ENCODE measurements at places on chromosomes 6 and 20.

- no peak for DNase-seq
Observed at GRCh38 chr6:169780571-169781091, 29.2 kb downstream of the ERMARD start.

GRCh38 chr6:48641544-48641943 is 530.5 kb upstream of the PTCHD4 start:
- DNase-seq, result no peak

DNA sequence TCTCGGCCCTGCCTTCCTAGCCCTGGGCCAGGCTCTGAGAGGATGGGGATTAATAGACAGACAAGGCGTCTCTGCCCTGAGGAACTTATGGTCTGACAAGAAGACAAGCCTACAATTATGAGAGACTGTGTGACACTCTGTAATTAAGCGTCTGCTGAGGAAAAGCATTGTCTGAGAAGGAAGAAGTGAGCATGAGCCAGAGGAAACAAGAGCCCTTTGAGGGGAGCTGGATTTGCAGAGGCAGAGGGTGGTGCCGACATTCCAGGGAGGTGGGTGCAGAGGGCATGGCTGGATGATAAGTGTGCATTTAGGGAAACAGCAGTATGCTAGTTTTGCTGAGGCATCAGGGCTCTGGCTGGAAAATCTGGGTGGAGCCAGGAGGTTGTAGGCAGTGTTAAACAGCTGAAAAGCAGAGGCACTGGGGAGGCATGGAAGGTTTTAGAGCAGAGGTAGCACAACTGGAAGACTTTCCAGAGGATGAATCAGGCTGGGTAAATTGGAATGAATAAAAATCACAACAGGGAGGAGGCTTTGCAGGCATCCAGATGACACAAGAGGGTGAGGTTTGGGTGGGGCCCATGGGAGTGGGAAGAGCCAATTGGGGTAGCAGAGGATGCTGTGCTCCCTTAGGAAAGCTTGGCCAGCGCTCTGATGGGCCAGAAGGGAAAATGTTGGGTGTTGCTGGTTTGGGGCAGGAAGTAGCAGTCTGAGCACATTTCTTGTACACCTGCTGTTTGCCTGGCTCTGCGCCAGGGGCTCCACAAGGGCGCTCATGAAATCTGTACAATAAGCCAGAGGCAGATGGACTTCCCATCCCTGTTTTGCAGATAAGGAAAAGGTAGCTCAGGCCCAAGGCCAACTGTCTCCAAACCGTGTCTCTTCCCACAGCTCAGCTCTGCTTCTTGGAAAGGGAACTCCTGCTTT is 74.0 kb upstream of the MYL9 start:
- peak; percentile 89 for DNase-seq

GRCh38 chr20:2972126-2972525 is 71.3 kb upstream of the GNRH2 start:
- no peak for DNase-seq

DNA sequence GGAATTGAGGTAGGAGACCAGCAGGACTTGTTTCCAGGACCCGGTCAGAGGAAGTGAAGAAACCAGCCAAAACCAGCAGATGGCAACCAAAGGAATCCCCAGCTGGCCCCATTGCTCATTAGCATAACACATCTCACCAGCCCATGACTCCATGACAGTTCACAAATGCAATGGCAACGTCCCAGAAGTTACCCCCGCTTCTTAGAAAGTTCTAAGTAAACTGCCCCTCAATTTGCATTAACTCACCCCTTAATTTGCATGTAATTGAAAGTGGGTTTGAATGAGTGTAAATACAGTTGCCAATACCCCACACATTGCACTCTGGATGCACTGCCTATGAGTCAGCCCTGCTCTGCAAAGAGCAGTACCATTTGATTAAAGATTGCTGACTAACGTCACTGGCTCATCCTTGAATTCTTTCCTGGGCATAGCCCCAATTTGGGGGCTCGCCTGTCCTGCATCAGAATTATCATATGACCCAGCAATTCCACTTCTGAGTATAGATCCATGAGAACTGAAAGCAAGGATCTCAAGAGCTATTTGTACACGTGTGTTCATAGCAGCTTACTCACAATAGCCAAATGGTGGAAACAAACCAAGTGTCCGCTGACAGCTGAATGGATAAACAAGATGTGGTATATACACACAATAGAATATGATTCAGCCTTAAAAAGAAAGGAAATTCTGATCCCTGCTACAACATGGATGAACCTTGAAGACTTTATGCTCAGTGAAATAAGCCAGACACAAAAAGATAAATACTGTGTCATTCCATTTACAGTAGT is 36.4 kb downstream of the MYLK4 start:
- DNase-seq, result no peak

- DNase-seq, result no peak
Observed at GRCh38 chr6:24874776-24875533, 60.8 kb downstream of the RIPOR2 start.

GRCh38 chr20:35806075-35806474 is 34.3 kb downstream of the PHF20 start:
- no peak for DNase-seq

DNA sequence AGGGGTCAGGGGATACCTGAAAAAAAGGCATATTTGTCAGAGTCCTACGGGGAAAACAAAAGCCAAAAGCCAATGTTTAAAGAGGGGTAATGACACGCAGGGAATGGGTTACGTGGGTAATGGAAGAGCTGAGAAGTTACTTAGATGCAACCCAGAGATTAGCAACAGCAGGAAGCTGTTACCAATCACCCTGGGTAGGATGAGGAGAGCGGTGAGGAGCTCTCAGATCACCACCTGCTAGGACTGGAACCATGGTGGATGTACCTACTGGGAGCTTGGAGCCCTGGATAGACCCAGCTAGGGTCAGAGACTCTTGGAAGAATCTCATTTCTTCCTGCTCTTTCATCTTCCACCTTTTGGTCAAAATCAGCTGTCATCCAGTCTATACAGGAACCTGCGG is 51.2 kb upstream of the RNF24 start:
- no peak for DNase-seq

DNA sequence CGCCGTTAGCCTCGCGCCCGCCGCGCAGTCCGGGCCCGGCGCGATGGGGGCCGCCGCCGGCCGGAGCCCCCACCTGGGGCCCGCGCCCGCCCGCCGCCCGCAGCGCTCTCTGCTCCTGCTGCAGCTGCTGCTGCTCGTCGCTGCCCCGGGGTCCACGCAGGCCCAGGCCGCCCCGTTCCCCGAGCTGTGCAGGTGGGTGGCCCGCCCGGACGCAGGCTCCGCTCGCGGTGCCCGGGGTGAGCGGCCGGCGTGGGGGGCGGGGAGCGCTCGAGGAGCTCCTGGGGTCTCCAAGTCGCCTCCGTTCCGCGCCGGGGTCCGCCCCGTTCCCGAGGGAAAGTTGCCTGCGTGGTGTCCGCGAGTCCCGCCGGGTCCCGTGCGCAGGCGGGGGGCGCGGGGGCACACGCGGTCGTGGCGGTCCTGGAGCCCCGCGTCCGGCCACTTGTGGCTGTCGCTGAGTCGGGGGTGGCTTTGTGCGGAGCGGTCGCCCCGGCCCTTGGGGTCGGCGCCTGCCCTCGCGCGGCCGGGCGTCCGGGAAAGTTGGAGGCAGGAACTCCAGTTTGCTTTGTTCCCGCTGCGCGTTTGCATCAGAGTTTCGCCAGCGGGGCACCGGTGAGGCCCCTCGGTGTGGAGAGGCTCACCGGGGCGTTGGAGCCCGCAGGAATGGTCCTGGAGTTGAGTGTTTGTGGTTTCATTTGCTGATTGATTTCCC is 476 bp downstream of the IGF2R start:
- no peak for DNase-seq

DNA sequence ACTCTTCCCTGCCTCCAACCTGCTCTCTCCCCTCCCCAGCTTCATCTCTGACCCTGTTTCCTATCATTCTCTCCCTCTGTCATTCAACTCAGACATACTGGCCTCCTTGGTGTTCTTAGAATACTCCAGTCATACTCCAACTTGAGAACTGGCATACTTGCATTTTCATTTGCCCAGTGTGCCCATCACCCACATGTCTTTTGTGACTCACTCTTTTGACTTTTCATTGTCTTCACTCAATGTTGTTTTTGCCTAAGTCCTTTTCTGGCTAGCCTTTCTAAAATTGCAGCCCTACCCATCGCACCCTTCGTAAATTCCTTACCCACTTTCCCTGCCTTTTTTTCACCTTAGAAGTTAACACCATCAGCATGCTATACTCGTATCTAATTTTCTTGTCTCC is 77.0 kb upstream of the CD2AP start:
- DNase-seq, result no peak

DNA sequence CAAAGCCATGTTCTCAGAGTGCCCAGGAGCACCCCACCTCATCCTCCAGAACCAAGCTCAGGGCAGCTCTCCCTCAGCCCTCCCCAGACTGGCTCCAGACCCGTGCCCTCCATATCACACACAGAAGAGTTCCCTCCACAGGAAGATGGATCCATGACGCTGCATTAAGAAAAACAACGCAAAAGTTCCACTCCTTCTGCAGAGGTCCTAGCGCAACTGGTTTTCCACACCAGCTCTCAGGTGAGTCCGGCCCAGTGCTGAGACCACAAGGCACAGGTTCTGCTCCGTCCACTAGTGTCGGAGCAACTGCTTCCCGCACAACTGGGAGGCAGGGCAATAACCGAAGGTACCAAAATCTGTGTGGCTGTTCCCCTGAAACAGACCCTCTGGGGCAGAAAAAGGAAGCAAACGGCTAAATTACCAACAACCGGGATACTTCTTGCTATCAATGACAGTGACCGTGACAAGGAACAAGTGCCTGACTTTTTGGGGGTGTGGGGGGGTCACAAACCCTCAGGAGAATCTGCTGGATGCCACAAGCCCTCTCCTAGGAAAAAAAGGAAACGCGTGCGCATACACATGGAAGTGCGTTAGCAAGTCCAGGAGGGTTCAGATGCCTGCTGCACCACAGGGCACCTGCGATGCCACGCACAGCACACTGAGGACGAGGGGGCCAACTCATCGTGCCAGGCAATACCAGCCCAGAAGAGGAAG is 49.2 kb downstream of the MYH7B start:
- DNase-seq, result no peak

DNA sequence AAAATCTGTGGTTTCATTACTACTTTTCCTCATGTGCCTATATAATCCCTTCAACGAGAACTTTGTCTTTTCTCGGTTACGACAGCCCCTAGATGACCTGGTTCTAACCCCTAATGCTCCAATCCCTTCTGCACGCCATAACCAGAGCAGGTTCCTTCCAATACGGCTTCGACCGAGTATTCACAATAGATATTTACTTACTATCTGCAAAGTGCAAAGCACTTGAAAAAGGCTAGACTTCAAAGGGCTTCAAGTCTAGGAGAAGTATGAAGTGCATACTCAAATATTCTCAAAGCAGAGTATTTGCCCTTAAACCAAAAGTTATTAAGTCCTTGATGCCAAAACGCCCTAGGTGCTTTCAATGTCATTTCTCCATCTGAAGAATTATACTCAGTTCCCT is 63.4 kb upstream of the NHSL1 start:
- no peak for DNase-seq

- no peak for DNase-seq
Observed at GRCh38 chr6:142731611-142732010, 213.4 kb downstream of the HIVEP2 start.

All from NCI-H2029 (cell line).